ENCODE measurements at places on chromosomes 11 and 22. TPM values are rescaled to one million over a fixed set of nuclear protein-coding genes. Genes with fewer than 3 reads are reported as not detected.
A peak's percentile ranks its signal among the peaks of the same experiment; 100 is the strongest.

DNA sequence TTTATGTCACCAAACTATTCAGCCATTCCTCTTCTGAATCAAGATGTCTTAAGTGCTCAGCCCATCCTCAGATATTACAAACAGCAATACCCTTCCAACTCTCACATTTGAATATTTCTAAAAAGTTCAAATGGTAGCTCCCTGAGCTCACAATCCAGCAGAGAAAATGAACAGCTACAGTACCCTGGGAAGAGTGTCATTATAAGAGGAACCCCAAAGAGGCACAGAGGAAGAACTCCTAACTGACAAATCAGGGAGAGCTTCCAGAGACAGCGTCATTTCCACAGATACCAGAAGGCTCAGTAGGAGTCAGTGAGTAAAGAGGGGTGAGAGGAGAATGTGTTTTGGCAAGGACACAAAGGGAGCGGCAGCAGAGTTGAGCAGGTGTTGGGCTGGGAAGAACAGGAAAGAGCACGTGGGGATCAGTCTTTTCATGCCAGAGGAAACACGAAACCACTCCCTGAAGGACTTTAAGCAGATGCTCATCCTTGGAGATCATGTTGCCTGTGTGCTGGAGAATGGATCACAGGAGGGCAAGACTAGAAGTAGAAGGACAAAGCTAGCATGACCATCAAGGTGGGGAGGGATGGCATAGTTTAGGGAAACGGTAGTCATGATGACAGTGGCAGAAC, 4.3 kb downstream of the CLTCL1 start:
- DNase-seq = no peak

- no peak for DNase-seq
These were observed 10.0 kb downstream of the WNT7B start for GRCh38 chr22:45966895-45967365.

PARVG gene
- not detected for total RNA-seq

F2 gene
- total RNA-seq = not detected

- DNase-seq = no peak
These were observed 24.4 kb downstream of the AASDHPPT start for GRCh38 chr11:106101819-106102218.

DNA sequence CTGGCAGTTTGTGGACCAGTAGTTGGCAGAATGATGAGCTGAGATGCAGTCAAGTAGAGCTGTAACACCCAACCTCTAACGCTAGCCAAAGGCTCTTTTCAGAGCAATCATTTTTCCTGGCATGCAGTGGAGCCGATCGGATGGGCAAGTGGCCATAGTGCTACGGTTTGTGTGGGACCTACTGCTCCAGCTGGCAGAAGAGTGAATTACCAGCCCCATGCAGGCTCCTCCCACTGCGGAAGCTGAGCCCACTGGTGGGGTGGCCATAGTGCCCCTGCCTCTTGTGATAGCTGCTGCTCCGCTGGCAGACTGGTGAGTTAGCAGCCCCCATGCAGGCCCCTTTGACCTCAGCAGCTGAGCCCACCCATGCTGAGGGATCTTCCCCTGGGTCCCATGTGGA, 27.0 kb upstream of the SC5D start:
- no peak for DNase-seq

MRGPRX3 gene
- 0.23 TPM for total RNA-seq

DNA sequence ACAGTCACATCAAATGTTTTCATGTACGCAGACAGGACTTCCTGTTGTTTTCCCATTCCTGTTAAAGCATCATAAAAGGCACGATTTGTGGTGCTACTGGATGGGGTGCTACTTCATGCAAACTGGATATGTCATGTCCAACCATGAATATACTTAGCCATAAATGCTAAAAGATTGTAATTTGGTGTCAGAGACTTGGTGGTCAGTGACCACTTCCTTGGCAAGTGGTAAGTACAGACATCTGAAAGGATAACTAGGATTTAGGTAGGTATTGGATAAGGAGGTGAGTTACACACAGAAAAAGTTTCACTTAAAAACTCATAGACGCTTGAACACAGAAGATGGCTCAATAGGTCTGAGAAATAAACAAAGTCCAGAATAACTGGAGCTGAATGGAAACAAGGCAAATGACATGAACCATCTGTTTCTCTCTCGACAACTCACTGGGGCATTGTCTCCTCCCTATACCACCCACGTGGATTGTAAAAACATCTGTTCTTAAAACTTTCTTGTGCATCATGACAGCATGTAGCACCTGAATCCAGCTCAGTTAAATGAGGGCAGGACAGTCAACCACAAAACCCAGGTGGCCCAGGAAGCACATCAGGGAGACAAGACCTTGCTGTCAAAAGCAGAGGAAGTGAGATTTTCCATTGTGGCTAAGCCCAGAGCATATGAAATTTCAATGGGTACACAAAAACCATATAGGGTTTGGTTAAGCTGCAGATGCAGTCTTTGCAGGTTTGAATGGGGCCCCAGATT, 22.1 kb upstream of the IGLL5 start:
- no peak for DNase-seq

IL18 gene
- total RNA-seq = 6.0 TPM

DNA sequence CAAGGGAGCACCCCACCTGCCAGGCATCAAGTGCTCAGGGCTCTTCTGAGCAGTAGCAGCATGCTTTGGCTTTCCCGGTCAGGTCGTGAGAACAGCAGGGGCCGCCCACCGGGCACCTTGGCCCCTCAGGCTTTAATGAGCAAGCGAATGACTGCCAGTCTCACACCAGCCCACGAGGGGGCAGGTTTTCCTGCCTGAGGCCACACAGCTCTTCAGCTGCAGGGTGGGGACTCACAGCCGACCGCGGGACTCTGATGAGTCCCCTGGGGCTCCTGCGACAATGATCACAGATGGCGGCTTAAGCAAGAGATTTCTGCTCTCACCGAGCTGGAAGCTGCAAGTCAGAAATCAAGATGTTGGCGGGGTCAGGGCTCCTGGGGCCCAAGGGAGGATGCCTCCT, 14.3 kb upstream of the FGF19 start:
- peak; percentile 5 for DNase-seq

DNA sequence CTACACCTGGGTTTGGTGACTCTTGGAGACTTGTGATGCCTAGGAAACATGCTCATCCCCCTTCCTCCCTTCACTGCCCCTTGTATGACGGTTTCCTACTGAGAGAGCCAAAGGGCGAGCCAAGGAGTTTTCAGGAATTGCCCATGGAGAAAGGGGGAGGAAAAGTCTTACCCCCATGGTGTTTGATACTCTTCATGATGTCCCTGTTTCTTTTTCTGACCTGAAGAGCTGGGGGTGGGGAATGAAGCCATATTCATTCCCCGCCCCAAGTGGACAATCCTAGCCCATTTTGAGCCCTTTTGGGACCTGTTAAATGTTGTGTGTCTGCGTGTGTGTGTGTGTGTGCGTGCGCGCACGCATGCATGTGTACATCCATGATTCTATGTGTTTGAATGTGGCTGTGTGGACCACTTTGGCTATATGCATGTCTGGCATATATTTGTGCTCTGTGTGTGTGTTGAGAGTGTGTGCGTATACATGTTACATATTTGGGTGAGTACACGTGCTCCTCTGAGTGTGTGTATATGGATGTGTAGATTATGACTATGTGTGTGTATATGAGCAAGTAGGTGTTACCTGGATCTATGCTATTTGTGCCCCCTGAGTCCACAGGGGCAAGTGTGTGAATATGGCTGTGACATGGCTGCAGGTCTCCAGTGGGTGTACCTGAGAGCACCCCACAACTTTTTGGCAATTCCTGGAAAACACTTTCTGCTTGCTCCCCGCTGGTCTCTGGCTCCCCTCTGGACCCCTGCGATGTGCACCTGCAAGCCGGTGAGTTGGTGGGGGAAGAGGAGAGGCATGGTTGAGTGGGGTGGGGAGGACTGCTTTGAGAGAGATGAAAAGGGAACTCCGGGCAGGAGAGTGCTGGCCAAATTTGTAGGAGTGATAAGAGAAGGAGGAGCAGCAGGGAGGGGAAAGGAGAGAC, 24.6 kb downstream of the OTOG start:
- DNase-seq = no peak

ZP1 gene
- not detected for total RNA-seq

GDPD4 gene
- total RNA-seq = not detected

- DNase-seq = no peak
These were observed 484.9 kb downstream of the MIAT start for GRCh38 chr22:27142286-27142685.

FOLR2 gene
- not detected for total RNA-seq

GRCh38 chr11:125376117-125376516, 119.9 kb downstream of the FEZ1 start:
- no peak for DNase-seq

CEP126 gene
- 2.7 TPM for total RNA-seq

- DNase-seq = no peak
These were observed 40.9 kb downstream of the ZC3H12C start for GRCh38 chr11:110134110-110134509.

DNA sequence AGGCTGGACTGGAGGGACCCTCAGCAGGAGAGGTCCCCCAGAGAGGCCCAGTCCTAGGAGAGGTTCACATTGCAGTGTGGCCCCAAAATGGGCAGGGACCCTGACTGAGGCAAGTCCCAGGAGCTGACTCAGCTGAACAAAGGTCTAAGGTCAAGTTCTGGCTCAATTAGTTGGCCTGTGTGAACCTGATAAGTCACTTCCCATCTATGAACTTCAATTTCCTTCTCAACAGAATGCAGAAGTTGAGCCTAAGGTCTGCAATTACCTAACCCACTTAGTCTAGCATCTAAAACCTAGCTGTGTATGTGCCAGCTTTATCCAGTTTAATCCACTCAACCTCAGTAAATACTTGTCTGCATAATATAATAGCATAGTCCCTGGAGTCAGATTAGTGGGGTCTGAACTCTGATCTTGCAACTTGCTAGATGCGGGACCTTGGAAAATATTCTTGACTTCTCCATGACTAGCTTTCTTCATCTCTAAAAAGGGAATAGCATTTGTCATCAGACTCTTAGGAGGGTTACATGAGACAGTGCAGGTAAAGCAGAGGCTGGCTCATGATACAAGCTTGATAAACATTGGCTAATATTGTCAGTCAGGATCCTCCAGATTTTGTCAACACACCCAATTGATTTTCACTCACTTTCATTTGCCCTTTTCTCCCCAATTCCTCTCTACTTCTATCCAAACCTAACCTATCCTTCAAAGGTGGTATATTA, 465.5 kb downstream of the INSC start:
- DNase-seq = no peak

- no peak for DNase-seq
These were observed 274.2 kb downstream of the FAM76B start for GRCh38 chr11:95515371-95515770.

DNA sequence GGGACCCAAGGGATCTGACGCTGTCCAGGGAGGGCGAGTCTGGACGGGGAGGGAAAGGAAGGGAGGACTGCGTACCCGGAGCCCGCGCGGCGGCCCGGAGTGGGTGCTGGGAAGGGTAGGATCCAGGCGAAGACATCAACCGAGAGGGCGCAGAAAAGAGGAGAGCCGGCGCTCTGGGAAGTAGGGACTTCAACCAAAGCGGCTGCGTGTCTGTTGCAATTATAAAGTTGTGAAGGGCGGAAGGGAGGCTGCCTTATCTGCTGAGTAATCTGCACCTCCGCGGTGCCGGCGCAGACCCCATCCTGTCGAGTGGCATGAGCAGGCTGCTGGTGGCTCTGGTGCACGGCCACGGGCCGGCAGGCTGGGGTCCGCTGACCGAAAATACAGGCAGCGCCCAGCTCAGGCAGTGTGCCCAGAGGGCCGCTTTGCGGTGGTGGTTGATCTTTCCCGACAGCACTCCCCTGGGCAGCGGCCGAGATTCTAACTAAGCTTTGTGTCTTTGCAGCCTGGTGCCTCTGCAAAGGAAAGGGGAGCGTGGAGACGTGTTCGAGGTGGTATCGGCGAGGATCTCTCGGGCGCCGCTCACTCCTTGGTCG, 978 bp downstream of the C11orf87 start:
- DNase-seq = no peak

KLHDC7B gene
- 2.1 TPM for total RNA-seq

DNA sequence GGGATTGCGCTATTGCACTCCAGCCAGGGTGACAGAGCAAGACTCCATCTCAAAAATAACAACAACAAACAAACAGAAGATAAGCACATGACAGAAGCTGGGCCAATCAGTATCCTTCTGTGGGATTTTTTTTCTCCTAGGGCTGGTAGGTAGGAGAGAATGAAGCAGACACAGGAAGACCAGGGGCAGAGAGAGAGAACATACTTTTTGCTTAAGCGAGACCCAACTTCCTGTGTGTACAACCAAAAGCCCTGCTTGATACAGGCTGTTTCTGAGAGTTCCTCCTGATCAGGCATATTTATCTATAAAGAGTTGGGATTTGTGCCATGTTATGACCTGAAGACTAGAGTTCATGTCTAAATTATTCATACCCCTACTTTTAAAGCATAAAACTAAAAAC, 12.4 kb upstream of the PLEKHB1 start:
- DNase-seq = no peak

LRRC4C gene
- 0.12 TPM for total RNA-seq

- DNase-seq = no peak
These were observed 14.3 kb upstream of the SREBF2 start for GRCh38 chr22:41818596-41818995.

DNA sequence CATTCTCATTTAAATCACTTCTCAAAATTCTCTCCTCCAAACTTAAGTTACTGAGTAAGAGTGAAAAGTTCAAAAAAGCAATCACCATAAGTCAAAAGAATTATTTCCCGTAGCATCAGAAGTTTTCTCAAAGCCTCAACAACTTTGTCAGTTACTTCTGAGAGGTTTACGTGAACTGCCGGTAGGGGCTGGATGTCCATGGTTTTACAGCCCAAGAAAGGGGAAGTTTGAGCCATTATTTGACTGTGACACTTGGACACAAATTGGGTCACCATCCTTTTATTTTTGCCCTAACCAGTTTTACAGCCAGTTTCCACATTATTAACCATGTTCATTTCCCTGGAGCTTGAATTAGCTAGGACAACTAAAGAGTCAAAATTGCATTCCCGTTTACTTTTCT, 7.5 kb downstream of the POU2AF3 start:
- DNase-seq = no peak

- no peak for DNase-seq
These were observed 261.9 kb downstream of the DCDC1 start for GRCh38 chr11:31107649-31108048.

- no peak for DNase-seq
These were observed 1232.2 kb downstream of the BRD1 start for GRCh38 chr22:48595511-48595905.

DDB1 gene
- 85.3 TPM for total RNA-seq

TMEM86A gene
- total RNA-seq = not detected

DNA sequence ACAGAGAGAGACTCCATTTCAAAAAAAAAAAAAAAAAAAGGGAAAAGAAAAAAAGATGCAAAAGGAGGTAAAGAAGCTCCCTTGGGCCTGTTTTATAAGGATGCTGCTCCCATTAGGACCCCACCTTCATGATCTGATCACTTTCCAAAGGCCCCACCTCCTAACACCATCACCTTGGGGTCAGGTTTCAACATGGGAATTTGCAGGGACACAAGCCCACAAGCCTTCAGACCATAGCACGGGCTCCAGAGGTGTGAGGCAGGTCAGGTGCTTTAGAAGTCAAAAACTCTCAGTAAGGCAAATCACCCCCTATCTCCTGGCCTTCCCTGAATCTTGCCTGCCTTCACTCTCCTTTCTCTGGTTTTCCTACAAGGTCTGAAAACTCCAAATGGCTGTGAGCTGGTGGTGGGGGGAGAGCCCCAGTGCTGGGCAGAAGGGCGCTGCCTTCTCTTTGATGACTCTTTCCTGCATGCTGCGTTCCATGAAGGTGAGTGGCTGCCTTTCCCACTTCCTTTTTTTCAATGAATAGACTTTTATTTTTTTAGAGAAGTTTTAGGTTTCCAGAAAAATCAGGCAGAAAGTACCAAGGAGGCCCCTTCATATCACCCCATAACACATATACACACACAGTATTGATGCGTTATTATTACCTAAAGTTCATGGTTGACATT, 13.2 kb downstream of the ASPHD2 start:
- DNase-seq = no peak

- no peak for DNase-seq
These were observed 45.8 kb upstream of the TH start for GRCh38 chr11:2217211-2218030.

OR10G4 gene
- total RNA-seq = not detected
